H54 (cell line): ENCODE measurements at places on chromosomes 13 and 19.

DNA sequence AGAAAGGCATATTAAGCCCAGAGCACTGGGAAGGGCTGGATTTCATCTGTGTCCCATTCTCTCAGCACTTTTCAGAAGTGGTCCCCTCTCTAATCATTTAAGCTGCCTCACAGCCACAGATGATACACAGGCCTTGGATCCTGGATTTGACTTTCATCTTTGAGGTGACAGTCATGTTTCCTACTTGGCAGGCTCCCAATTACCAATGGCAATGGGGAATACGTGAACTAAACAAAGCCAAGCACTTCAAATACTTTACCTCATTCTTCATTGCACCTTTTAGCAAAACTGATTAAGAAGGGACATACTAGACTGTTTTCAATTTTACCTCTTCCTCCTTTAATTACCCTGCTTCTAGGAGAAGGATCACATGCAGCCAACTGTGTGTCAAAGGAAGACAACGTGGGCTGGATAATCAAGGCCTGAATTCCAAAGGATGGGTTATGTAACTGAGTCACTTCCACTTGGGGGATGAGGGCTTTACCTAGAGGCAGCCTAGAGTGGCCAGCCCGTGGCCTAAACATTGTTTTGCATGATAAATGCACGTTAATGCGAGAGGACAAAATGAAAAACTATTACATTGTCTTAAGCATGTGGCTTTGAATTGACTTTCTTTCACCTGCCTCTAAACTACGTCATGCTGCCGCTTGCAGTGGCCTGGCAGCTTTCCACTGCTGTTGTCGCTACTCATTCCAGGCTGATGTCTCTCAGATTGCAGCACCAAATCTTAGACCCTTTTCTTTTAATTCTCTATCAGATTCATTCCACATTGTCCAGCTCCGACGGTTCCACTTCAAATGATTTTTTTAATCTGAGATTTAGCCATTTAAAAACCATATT, 95.0 kb downstream of the KCTD12 start:
- DNase-seq: no peak

DNA sequence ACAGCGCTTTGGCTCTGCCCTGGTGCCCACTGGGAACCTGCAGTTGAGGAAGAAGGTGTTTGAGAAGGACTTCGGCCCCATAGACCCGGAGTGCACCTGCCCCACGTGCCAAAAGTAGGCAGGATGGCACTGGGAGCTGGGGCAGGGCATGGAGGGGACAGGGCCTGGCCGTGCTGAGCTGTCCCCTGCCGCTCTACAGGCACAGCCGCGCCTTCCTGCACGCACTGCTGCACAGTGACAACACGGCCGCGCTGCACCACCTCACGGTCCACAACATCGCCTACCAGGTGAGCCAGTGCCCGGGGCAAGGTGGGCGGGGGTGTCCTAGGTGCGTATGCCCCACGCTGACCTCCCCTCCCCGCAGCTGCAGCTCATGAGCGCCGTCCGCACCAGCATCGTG, 5.1 kb upstream of the DNM2 start:
- no peak for DNase-seq

GRCh38 chr13:66137384-66137783, 1092.8 kb downstream of the PCDH9 start:
- no peak for DNase-seq

- DNase-seq: no peak
These were observed 540.8 kb downstream of the OLFM4 start for GRCh38 chr13:53569453-53569852.

GRCh38 chr13:29883941-29884518, 33.6 kb upstream of the UBL3 start:
- no peak for DNase-seq

GRCh38 chr19:33447336-33448158, 74.0 kb downstream of the CEBPG start:
- DNase-seq: no peak

- no peak for DNase-seq
These were observed 52.8 kb downstream of the RUBCNL start for GRCh38 chr13:46334035-46334822.

DNA sequence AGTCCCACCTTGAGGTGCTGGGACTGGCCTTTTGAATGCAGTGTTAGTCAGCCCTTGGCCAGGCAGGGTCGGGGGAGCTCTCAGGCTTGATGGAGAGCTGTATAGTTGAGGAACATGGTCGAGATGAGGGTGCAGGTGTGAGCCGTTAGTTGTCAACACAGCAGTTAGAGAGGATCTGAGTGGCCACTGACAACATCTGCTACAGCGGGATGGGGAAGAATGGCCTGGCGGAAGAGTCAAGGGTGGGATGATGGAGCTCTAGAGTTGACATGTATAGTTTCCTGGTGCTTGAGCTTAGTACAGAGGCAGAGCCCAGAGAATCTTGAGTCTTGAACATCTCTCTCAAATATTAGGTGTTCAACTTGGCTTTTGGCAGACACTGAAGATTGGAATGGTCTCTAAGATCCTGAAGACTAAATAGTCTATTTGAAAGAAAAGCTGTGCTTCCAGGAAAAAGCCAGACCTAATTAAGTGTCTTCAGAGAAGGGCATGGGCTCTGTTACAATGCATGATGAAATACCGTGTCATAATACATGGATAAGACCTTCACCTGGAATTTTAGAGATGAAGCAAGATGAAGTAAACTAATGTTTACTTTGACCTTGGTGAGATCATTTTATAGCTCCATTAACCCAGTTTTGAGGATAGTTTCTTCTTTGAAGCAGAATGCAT, 9.7 kb downstream of the PCCA start:
- no peak for DNase-seq

DNA sequence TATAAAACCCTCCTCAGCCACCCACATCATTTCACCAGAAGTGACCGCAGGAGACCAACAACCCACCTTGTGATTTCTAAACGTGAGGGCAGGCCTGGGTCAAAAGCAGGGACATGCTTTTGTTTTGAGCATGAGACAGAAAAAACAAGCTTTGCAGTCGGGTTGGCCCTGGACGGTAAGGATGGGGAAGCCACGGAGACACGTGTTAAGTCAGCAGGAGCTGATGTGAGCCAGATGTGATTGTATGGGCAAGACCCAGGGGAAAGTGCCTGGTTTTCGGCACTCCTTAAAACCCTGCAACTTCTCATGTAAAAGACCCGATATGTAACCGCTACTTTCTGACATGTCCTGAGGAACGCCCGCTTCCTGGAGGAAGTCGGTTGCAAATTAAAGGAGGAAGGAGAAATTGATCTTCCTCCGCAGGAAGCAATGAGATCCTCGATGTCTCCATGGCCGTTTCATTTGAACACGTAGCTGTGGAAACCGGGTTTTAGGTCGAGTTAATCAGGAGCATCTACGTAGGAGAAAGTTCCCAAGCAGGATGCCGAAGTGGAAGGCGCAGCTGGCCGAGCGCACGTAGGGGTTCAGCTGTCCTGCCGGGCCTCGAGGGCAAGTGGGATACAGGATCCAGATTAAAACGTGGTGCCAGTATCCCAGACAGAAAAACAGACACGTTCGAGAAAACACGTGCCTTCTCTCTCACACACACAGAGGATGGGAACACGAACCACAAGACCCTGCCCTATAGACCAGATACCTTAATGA, 40.5 kb upstream of the POMP start:
- DNase-seq: no peak

DNA sequence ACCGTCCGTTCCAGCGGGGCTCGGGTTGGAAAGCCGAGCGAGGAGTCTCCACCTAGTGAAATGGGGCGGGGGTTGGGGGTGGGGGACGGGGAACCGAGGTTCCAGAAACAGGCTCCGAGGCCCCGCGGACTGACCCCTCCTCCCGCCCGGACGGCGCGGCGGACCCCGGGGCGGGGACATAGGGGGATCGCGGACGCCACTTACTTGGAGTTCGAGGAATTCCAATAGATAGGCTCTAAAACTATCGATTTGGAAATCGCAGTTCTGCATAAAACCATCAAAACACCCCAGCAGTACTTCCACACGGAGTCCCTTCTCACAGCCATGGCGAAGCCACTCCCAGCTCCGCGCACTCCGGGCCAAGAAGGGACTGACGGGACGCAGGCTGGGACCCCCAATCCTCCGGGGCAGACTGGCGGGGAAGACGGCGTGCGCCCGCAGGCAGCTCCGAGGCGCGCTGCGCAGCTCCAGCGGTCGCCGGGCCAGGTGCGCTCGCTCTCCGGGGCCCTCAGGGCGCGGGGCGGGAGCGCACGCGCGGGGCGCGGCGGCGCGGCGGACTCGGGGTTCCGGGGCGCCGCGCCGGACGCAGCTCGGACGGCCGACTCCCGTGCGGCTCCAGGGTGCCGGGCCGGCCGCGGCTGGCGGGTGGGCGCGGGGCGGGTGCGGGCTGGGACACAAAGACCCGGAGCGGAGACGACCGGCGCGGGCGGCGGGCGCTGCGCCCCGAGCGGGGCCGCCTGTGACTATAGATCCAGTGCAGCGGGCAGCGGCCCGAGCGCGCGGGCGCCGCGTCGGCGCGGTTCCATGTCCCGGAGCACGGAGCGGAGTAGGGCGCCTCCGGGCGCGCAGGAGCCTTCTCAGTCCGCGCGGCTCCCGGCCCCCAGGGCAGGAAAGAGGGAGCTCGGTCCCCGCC, 567 bp downstream of the EFNB2 start:
- peak; percentile 51 for DNase-seq

- no peak for DNase-seq
These were observed 201.7 kb upstream of the UBL3 start for GRCh38 chr13:30052120-30052519.

DNA sequence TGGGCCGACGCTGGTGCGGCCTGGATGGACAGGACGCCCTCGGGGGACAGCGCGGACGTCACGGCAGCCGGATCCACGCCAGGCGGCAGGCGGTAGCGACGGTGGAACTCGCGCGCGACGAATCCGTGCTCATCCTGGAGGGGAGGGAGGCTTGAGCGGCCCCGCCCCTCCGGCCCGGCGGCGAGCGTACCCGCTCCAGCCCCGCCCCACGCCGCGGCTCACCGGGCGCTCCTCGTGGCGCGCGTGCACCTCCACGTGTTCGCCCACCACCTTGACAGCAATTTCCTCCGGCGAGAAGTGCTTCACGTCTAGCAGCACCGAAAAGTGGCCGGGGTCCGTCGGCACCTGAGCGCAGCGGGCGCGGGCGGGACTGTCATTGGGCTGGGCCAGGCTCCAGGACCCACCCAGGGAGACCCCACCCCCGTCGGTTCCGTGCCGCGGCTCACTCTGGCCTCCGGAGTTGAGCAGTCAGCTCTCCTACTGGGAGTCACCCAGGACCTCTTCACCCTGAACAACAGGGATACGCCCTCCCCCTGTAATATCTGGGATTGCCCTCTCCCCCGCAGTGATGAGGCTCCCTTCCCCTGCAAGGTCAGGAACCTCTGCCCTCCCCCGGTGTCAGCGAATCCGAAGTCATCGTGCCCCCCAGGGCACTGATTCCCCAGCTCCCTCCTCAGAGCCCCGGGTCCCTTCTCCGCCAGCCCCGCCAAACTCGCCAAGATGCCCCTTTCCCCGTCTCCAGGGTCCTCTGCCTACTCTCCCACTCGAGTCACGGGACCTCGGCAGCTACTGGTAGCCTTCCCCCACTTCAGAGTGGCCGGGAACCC, 1.1 kb downstream of the HSPB6 start:
- no peak for DNase-seq
